Stimulated activated CD8-positive, alpha-beta memory T cell treated with anti-CD3 and anti-CD28 coated beads, Interleukin-4, amount 100 ng/mL, for 1 hour (primary cell): ENCODE measurements at places on chromosomes 1 and 21.
A peak's percentile ranks its signal among the peaks of the same experiment; 100 is the strongest.

DNA sequence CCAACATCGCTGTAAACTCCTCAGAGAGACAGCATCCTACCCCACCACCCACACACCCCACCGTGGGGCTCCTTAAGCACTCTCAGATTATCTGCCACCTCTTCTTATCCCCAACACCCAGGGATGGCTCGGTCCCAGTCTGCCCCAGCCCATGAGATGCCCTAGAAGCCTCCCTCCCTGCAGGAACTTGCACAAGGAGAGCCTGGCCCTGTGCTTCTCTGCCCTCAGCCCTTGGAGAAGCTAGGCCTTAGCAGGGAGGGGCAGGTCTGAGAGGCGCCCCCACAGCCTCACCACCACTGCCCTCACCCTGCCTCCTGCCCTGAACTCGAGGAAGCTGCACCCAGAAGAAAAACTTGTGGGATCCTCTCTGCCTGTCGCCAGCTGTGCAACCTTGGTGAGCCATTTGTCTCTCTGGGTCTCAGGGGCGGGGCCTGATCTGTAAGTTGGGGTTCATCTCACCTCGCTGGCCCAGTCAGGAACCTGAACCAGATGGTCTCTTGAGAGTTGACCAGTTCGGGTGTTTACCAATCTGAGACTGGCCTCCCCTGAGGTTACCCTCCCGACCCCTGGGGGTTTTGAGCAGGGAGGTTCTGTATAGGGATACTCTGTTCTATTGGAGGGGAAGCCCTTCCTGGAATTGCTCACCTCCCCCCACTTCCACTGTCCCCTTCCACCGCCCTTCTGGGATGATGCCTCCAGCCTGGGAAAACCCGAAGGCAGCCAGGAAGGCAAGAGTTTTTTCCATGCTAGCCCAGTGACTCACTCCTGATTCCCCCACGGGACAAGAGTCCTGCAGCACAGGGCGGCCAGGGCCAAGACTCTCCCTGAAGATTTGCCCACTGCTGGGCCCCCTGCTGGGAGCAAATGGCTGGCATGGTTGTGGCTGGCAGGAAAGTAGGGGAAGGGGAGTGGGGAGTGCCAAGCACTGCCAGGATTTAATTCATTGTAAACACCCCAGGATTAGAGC, at the start of gene S100A3:
S100A3 (minus strand) TSS at position 537 of the 967 bp plus-strand sequence. CDS start 773 bp downstream, outside the sequence.
- no peak for DNase-seq

- no peak for DNase-seq
Measured at GRCh38 chr1:231808990-231809389, 182.4 kb downstream of the DISC1 start.

- no peak for DNase-seq
Measured at GRCh38 chr1:221793439-221794078, 51.7 kb upstream of the DUSP10 start.

- DNase-seq, result no peak
Measured at GRCh38 chr1:218760601-218761570, 412.8 kb upstream of the LYPLAL1 start.

DNA sequence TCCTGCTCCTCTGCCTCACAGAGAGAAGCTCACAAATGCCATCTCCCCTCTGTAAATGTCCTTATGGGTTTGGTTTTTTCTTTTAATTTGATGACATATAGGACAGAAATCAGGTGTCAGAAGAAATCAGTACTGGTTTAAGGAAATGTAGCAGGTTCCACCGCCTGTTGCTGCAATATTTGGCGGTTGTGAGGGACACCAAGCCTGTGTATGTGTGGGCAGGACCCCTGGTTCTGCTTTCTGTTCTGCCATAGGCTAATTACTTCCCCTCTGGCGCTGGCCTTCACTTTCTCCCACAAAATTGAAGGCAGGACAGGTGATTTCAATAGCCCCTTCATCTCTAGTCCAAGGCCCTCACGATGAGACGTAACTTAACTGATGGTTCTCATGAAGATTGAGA, 69.2 kb downstream of the PRDM2 start:
- no peak for DNase-seq

GRCh38 chr1:90710579-90711536, 6.2 kb downstream of the BARHL2 start:
- DNase-seq, result no peak

DNA sequence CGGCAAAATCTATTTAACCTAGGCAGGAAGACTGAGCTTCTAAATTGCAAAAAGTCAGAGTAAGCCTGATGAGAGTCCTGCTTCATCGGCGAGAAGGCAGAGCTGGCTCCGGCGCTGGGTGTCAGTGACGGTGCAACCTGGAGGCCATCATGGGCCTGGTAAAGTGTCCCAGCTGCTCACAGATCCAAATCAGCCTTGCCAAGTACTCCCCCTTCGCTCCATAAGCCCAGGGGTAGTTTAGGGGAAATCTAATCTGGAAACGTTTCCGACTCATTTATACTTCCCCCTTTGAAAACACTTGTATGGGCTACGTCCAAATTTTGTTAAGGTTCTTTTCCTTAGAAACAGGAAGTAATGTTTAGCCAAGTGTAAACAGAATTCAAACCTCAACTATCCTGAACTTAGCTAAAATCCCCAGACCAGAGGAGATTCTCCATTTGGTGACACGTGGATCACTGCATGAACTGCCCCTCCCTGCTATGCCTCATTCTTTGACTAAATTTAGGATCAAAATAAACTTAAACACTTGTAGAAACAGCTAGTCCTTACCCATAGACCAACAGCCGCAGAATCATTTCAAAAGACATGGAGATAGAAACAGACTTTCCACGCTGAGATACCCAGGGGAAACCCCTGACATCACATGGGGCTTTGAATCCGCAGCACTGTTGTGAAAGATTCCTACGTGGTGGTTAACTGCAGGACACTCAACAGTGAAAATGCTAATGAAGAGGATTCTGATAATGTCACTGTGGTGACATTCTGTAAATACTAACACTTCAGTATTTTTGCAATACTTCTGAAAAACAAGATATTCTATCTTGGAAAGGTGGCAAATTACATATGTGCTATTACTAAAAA, 172.7 kb downstream of the TGFBR3 start:
- peak; percentile 20 for DNase-seq

- DNase-seq, result no peak
Measured at GRCh38 chr1:101219924-101220870, 16.6 kb upstream of the S1PR1 start.

- no peak for DNase-seq
Measured at GRCh38 chr1:40762144-40762923, 21.3 kb upstream of the KCNQ4 start.

GRCh38 chr1:55456971-55457370, 241.8 kb upstream of the USP24 start:
- DNase-seq, result no peak

DNA sequence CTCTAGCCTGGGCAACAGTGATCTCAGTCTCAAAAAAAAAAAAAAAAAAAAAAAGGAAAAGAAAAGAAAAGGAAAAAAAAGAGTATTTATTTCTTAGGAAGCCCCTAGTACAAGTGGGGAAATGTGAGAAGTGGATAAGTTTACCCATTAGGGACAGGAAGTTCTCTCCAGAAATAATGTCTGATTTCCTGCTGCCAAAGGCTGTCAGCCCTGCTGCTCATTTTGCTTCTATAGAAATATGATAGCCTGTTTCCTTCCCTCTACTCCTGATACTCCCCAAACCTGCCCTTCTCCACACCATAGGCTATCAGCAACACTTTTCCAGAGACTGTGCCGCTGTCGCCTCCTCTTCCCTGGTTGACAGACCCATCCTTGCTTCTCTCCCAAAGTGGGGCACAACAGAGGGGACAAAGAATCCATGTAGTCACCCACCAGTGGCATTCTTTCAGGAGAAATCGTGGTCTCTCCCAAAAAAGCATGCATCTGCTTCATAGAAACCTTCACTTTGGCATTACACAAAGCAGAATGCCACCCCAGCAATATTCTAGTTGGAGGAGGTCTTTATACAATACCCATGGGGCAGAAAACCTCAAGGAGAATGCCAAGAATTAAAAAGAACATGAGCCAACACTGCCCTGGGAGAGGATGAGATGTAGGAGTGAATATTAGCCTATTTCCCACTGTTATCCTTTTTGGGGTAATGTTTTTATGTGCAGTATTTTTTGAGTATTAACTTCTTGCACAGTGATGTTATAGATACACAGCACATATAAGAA, 166.3 kb upstream of the NR5A2 start:
- no peak for DNase-seq

DNA sequence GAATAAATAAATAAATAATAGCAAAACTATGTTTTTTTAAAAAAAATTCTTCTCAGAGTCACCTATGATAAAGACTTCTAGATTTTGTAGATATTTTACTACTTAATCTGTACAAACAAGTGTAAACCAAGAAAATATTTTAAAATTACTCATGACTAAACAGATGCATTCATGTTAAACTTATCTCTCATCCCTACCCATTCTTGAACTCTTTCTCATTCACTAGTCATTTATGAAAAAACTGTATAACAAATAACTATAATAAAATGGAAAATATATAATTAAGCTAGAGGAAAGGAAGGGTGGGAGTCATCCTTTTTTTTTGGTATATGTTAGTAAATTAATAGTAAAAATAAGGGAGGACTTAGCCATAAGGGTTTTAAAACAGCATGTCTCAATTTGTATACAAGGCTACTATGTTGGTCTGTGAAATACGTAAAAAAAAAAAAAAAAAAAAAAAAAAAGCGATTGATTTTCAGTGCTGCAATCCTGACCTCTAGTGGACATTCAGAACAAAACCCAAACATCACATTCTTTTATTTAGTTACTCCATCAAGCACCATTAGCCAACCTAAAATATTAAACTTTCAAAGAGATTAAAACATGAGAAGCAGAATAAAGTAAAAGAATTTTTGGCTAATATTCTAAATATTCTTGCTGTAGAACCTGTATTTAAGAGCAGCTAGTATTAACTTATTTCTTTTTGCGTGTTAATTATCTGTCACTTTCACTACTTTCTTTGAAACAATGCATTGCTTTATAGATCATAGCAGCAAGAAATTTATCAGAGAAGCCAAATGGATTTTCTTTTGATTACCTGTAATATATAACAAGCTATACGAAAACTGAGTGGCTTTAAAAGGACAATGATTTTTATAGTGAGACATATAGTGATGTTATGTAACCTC, 255.8 kb upstream of the CACYBP start:
- DNase-seq, result no peak

GRCh38 chr1:221040691-221041285, 161.5 kb downstream of the HLX start:
- DNase-seq, result no peak

DNA sequence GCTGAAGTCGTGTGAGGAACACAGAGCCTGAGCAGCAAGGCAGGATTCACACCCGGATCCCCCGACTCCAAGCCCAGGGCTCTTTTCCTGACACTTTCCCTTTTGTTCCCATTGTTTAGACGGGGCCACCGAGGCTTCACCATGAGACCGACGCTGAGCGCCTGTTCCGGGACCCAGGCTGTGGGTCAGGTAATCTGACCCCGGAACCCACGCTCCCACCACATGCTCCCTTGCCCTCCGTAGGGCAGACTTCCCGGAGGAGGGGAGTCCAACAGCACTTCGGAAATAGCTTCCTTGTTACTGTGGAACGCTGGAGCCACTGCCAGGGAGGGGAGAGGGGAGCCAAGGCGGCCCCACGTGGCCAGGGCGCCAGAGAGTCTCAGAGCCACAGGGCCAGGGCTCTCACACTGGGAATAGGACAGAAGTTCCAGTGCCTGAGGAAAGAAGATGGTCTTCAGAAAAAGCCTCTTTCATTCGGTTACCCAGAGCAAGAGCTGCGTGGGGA, 18.4 kb downstream of the RUNX3 start:
- no peak for DNase-seq

GRCh38 chr1:222546548-222547259, 1.2 kb downstream of the HHIPL2 start:
- no peak for DNase-seq

GRCh38 chr1:154468535-154469250, 33.3 kb upstream of the TDRD10 start:
- DNase-seq, result no peak

GRCh38 chr1:151693057-151693651, 23.4 kb downstream of the CELF3 start:
- no peak for DNase-seq

DNA sequence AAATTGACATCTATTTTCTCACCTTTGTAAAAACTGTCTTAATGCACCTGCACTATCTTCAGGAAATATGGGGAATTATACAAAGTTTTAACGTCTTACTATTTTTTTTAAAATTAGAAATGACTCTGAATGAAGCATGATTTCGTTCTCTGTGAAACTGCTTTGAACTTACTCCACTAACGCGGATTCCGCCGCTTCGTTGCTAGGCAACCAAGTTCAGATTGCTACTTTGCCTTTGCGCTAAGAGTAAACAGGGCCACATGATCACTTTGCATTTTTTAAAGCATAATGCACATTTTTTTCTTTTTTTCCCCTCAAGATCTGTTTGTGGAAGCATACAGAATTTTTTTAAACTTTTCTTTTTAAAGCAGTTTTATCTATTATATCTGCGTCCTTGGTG, 690.5 kb downstream of the BRINP3 start:
- DNase-seq, result no peak

GRCh38 chr1:43152866-43153265, 19.2 kb downstream of the EBNA1BP2 start:
- DNase-seq, result no peak

DNA sequence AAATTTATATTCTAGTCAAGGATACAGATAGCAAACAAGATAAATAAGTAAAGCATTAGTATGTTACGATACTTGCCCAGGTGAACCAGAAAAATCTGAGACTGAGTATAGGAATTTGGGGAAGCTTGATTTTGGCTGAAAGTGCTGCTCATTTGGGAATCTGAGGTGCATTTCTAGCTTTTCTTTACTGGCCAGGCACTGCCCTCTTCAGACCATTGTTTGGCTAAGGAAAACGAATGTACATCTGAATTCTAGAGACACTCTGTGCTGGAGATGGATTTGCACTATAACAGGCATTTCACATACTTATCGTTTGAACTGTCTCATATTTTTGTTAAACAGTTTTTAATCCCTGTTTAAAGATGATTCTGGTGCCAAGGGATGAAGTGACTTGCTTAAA, 23.4 kb downstream of the ARID1A start:
- DNase-seq, result no peak

DNA sequence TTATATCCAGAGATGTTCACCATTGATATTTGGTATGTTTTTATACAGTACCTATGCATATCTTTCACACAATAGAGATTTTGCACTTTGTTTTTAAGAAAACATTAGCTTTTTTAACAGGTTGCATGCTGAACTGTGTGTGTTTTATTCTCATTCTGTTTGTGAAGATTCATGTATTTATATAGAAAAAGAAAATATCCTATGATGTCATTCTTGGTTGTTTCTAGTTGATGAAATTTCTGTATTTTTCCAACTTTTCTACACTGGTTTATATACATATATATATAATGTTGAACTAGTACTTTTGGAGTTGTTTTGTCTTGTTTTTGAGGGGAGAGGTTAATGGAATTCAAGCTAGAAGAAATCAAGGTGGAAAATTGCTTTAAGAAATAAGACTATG, 143.8 kb downstream of the MATN1 start:
- DNase-seq, result no peak

GRCh38 chr1:206534552-206534951, 27.2 kb downstream of the RASSF5 start:
- no peak for DNase-seq

- DNase-seq, result no peak
Measured at GRCh38 chr1:100851726-100852125, 42.9 kb downstream of the EXTL2 start.

GRCh38 chr1:31401241-31401640, 11.8 kb upstream of the SERINC2 start:
- no peak for DNase-seq

GRCh38 chr1:197731449-197731848, 43.8 kb downstream of the DENND1B start:
- DNase-seq, result no peak
